Bone marrow (tissue), 2 donors: ENCODE measurements at places on chromosomes 7 and 10.
A peak's percentile ranks its signal among the peaks of the same experiment; 100 is the strongest.

DNA sequence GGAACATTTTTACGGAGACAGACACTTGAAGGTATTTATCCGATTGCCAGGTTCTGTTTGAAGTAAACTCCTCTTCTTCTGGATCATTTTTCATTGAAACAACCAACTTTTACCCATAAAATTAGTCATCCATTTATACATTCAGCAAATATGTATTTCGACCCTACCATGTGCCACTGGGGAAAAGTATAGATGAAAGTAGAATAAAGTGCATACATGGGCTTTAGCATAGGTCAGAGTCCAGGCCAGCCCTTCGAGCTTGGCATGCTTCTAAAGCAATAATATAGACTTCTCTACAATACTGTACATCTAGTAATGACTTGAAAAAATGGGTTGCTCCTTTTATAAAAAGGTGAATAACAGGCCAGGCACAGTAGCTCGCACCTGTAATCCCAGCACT is 10.1 kb downstream of the SLC25A16 start:
- DNase-seq: no peak

DNA sequence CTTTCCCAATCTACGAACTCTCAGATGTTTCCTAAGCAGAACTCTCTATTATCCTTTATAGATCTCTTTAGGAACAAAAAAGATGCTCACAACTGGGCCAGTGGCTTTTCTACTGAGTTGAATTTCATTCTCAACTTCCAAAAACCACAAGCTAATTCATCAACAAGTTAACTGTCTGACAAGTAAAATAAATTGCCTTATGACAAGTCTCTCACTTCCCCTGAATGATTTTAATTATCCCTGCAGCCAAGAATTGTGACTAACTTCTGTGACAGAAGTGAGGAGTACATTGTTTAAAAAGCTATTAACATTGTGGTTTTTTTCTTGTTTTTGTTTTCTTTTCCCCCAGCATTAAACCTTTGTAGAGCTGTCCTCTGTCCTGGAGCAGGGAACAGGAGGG is 343.1 kb downstream of the HPSE2 start:
- DNase-seq: no peak

- no peak for DNase-seq
Observed at GRCh38 chr10:24495666-24496460, 227.8 kb downstream of the ARHGAP21 start.

- no peak for DNase-seq
Observed at GRCh38 chr7:130990178-130990832, 256.3 kb upstream of the KLF14 start.

- no peak for DNase-seq
Observed at GRCh38 chr7:67547183-67547907, 550.7 kb downstream of the TYW1 start.

GRCh38 chr10:22338185-22338900 is 7.0 kb upstream of the SPAG6 start:
- no peak for DNase-seq

DNA sequence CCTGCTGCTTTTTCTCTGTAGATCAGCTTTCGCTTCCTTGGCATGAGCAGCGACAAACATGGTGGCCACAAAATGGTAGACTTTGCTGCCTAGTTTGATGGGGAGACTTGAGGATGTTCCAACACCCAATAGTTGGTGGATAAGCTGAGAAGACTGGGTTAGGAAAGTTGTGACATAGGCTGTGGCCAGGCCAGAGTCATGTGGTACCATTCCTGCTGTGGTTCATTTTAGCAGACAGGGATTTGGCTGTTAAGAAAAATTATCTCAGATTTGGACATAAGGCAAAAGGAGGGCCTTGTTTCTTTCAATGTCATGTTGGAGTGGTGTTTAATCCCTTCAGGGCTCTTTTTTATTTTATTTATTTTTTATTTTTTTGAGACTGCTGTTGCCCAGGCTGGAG is 26.6 kb upstream of the FAM180A start:
- DNase-seq: no peak

GRCh38 chr10:117502421-117503243 is 39.9 kb upstream of the EMX2 start:
- no peak for DNase-seq

GRCh38 chr7:121329191-121330052 is 622 bp downstream of the WNT16 start:
- DNase-seq: no peak

DNA sequence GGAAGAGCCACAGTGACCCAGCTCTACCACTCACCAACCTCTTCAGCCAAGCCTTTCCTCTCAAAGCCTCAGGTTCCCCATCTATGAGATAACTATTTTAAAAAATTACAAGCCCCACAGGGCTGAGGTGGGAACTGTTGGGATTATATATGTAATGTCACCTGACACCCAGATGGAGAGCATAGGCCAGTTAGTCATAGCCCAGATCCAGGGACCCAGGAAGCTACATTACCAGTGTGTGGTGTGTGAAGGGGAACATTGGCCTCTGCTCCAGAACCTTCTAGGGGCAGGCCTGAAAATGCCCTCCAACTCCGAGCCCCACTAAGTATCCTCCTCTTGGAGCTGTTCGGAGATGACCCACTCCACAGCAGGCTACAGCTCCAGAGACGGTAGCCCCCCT is 162.4 kb downstream of the NRF1 start:
- no peak for DNase-seq

DNA sequence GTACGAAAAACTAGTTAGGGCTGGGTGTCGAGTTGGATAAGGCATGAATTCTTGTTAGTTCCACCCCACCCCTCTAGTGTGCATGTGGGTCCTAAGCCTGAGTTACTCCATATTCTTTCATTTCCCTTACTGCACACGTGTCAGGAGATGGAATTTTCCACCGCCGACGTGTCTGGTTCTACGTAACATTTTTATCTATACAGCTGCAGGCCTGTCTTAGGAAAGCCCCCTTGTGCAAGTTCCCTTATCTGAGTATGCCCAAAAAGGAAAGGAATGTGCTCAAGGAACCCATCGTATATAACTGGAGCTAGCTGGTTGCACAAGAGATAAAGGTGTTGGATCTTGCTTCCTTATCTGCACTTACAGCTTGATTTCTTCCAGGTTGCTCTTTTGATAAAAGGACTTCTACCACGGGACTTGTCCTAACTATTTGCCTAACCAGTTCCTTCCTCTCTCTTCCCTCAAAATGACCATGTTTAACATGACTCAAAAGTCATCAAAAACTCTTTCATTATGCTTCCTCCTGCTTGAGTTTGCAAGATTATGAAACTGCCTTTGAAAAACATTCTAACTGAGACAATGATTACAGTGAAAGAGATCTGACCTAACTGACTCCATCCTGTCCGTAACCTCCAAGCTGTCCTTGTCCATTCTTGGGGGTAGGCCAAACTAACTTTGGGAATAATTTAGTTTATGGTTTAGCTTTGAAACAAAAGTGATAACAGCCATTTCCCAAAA is 181.4 kb downstream of the AKR1D1 start:
- DNase-seq: peak; percentile 10

DNA sequence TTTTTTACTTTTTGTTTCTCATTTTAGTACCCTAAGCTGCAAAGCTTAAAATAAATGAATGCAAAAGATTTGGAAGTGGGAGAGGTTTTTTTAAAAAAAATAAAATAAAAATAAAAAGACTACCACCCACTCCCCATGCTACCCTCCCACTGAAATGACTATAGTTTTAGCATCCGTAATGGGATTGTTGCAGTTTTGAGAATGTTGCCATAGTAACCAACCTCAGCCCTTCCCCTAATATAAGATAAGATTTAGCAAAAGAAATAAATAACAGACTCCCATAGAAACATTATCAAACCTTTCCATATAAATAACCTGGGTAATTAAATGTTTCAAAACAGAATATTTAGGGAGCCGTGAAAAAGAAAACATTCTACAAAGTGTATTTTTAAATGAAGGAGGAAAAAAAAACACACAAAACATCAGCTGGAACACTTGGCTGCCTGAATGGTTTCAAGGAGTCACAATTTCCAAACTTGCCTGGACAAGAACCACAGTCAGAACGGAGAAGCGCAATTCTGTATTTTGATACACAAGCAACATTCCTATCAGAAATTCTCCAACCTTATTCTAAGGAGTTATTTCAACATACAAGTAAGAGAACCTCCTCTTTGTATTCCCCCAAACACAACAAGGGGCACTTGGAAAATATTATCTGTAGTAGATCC is 57.4 kb downstream of the DGKI start:
- DNase-seq: no peak

DNA sequence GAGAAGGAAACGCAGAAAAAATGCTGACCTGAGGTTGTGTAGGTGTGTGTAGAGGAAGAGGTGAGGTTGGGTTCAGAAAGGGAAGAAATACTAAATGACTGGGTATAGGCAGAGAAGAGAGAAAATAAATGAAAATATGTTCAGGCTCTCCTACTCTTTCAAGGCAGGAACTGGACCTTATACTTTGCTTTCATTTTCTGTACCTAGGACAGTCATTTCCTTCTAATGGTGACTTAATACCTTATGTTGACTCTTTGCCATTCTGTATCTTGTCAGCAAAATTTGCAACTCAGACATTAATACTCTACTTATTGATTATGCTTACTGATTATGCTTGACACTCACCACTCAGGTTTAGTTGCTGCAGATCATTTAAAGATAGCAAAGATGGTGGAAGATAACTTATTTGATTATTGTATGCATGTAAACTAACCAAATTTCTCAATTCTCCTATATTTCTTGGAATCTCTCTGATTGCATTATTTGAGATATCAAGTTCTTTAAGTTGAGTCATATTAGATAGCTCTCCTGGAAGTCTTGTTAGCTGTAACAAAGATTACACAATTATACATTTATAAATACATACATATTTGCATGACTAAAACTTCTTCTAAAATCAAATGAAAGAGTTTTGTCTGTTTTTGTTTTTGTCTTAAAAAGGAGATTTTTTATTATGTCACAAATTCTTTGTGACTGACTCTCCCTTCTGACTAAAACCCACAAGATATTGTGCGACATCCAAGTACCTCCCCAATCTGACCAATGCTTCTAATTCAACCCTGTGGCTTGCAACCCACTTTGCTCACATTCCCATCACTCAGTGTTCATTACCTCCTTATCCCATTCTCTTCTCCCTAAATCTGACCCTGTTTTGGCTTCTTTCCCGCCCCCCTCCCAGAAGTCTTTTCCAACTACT is 20.0 kb downstream of the LRRD1 start:
- DNase-seq: no peak

DNA sequence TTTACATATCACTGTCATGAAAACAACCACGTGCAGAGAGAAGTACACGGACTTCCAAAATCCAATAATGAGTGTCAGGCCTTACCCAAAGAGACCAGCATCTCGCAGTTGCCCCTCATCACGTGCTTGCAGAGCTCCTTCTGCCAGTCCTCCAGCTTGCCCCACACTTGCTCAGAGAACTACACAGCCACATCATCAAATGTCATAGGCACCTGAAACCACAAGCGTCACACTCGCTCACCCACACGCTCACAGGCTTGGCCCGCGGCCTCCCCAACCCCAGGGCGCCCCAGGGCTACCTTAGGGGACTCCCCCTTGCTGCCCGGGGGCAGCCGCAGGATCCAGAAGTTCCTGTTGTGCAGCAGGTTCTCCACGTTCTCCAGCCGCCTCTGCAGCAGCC is 123.4 kb upstream of the ZNF746 start:
- no peak for DNase-seq

- DNase-seq: no peak
Observed at GRCh38 chr10:77716458-77717317, 79.1 kb upstream of the KCNMA1 start.

DNA sequence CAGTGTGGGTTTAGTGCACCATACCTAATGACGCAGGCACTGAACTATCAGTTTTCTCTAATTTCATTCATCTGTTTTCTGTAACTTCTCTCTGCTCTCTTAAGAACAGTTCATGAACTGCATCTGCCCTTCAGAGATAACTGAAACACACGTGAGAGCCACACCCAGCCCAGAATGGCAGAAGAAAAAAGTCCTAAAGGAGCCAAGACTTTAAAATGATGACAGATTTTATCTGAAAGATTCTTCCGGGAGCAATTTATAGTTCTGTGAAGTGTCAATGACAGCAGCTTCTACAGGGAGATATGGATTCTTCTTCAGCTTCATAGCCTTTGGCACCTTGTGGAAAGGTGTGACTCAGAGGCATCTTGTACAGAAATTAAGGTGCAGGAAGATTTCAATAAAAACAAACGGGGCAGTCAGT is 211.5 kb upstream of the SLC26A5 start:
- no peak for DNase-seq

- DNase-seq: no peak
Observed at GRCh38 chr10:62354916-62355315, 19.3 kb upstream of the ZNF365 start.

DNA sequence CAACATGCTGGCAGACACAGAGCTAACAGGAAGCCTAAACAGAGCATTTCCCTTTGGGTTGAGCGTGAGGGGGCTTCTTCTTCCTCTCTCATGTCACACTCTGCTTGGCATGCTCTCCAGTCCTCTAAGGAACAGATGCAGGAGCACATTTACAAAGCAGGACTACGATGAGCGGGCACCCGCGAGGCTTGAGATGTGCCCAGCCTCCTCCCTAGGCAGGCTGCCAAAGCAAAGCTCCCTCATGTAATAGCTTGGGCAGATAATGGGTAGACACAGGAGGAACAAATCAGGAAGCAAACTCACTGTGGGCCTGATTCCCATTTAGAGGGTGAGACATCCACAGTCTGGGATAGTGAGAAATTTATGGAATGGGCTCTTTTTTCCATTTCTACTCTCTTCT is 519.1 kb downstream of the NRG3 start:
- DNase-seq: no peak

DNA sequence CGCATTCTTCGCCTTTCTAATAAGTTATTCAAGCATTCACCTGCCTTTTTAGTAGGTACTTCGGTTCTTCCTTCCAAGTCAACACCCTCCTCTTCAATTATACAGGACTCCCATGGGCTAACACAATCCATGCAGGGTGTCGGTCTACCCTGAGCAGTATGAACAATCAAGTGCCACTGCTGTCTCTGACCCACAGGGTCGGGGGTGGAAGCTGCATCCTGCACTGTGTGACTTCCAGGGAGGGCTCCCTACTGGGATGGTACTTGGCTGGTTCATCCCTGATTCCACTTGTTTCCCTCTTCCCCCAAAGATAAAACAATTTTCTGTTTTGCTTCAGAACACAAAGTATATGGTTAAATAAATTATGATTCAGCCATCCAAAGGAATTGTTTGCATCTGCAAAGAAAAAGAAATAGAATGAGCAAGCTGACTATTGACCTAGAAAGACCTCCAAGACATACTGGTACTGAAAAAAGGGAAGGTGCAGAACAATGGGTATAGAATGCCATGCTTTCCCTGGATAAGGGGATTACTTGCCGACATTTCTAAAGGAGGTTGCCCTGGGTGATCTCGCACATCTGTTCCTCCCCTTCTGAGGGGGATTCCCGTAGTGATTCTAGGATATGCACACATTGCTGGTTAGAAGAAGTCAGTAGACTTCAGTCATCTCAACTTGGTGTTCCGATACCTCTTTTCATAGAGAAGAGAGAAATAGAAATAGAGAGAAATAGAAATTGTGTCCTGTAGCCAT is 89.1 kb upstream of the AGR3 start:
- DNase-seq: no peak

GRCh38 chr7:94030634-94031033 is 26.5 kb upstream of the BET1 start:
- DNase-seq: no peak

GRCh38 chr7:18210377-18210776 is 182.7 kb upstream of the PRPS1L1 start:
- DNase-seq: no peak
